ENCODE measurements at places on chromosomes 3 and 15. TPM values are rescaled to one million over a fixed set of nuclear protein-coding genes. Genes with fewer than 3 reads are reported as not detected.

Gene PLOD2
- 171 TPM for polyA plus RNA-seq

Gene ATP10A
- 4.1 TPM for polyA plus RNA-seq

Gene BUB1B
- polyA plus RNA-seq = 45.9 TPM

Gene AMOTL2
- 75.0 TPM for polyA plus RNA-seq

Gene TXNRD3
- polyA plus RNA-seq = 22.0 TPM

Gene PLA2G4D
- 0.07 TPM for polyA plus RNA-seq

Gene PLSCR5
- not detected for polyA plus RNA-seq

Gene GPR171
- not detected for polyA plus RNA-seq

Gene DZIP1L
- 26.7 TPM for polyA plus RNA-seq

Gene CCR2
- polyA plus RNA-seq = 1.1 TPM

Gene TRIM71
- 10.4 TPM for polyA plus RNA-seq

Gene C3orf38
- 33.2 TPM for polyA plus RNA-seq

Gene GOLGA6B
- polyA plus RNA-seq = 0.07 TPM

Gene MYO5C
- 32.7 TPM for polyA plus RNA-seq

Gene CD200
- 41.6 TPM for polyA plus RNA-seq

Gene ETV5
- polyA plus RNA-seq = 30.4 TPM

Gene SOX14
- polyA plus RNA-seq = not detected

Gene LRRC31
- 0.38 TPM for polyA plus RNA-seq

Gene VIPR1
- 1.9 TPM for polyA plus RNA-seq

Gene ATP13A5
- polyA plus RNA-seq = 0.22 TPM

Gene TNFAIP8L3
- 2.2 TPM for polyA plus RNA-seq

Gene ST8SIA2
- 5.3 TPM for polyA plus RNA-seq

Gene CD96
- polyA plus RNA-seq = 2.0 TPM

Gene SLC2A2
- 19.5 TPM for polyA plus RNA-seq

Gene MASP1
- polyA plus RNA-seq = 8.7 TPM

Gene SLC22A14
- polyA plus RNA-seq = 1.1 TPM

Gene CFAP91
- polyA plus RNA-seq = 35.7 TPM

Gene P2RY1
- 3.3 TPM for polyA plus RNA-seq

Gene CD86
- polyA plus RNA-seq = 1.3 TPM

Gene SLC26A6
- 31.8 TPM for polyA plus RNA-seq

Gene KLHL25
- 9.4 TPM for polyA plus RNA-seq

Gene TASOR
- polyA plus RNA-seq = 108 TPM

Gene MOBP
- polyA plus RNA-seq = 0.22 TPM

Gene RGMA
- 7.9 TPM for polyA plus RNA-seq

Gene GOLGA6L9
- polyA plus RNA-seq = 30.7 TPM

Gene IQCF5
- not detected for polyA plus RNA-seq

Gene GHRL
- polyA plus RNA-seq = 2.7 TPM

Gene ANKUB1
- 0.52 TPM for polyA plus RNA-seq

Gene CYP1A2
- polyA plus RNA-seq = 0.18 TPM

Gene CCDC71
- 21.0 TPM for polyA plus RNA-seq

Gene IGSF10
- polyA plus RNA-seq = 3.5 TPM

Gene CCDC39
- 9.8 TPM for polyA plus RNA-seq

Gene CCDC54
- 0.28 TPM for polyA plus RNA-seq

Gene BFSP2
- polyA plus RNA-seq = 0.33 TPM

Gene WDR49
- 2.0 TPM for polyA plus RNA-seq

Gene PPM1L
- 10.4 TPM for polyA plus RNA-seq

Gene KCNMB2
- polyA plus RNA-seq = 25.2 TPM

Gene SV2B
- 0.67 TPM for polyA plus RNA-seq

Gene LARP6
- 15.5 TPM for polyA plus RNA-seq

Gene CAMP
- 0.38 TPM for polyA plus RNA-seq

Gene PROK2
- polyA plus RNA-seq = 0.08 TPM

Gene C3orf80
- polyA plus RNA-seq = 0.45 TPM

Gene GABRG3
- polyA plus RNA-seq = 2.1 TPM

Measured in left kidney (tissue), 8 donors.